ENCODE measurements at places on chromosomes 2 and 18.
A peak's percentile ranks its signal among the peaks of the same experiment; 100 is the strongest.

- no peak for DNase-seq
Measured at GRCh38 chr18:12059334-12060181, 34.1 kb upstream of the ANKRD62 start.

GRCh38 chr2:238513346-238513745 lies 86.6 kb downstream of the ASB1 start:
- peak; percentile 36 for DNase-seq

DNA sequence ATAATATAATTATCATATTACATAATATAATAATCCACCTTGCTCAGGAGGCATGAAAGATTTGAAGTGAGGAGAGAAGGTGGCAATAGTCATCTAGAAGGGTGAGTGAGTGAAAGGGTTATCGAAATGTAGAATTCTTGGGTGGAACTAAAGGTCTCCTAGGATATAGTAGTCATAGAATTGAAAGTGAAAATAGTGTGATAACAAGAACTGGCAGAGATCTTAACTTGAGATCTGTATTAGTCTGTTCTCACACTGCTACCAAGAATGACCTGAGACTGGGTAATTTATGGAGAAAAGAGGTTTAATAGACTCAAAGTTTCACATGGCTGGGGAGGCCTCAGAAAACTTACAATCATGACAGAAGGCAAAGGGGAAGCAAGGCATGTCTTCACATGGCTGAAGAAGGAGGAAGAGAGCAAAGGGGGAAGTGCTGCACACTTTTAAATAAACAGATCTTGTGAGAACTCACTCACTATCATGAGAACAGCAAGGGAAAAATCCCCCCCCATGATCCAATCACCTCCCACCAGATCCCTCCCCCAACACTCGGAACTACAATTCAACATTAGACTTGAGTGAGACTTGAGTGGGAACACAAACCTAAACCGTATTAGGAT lies 351.5 kb downstream of the NR4A2 start:
- no peak for DNase-seq

GRCh38 chr2:53751728-53752127 lies 15.9 kb upstream of the CHAC2 start:
- peak; percentile 56 for DNase-seq

DNA sequence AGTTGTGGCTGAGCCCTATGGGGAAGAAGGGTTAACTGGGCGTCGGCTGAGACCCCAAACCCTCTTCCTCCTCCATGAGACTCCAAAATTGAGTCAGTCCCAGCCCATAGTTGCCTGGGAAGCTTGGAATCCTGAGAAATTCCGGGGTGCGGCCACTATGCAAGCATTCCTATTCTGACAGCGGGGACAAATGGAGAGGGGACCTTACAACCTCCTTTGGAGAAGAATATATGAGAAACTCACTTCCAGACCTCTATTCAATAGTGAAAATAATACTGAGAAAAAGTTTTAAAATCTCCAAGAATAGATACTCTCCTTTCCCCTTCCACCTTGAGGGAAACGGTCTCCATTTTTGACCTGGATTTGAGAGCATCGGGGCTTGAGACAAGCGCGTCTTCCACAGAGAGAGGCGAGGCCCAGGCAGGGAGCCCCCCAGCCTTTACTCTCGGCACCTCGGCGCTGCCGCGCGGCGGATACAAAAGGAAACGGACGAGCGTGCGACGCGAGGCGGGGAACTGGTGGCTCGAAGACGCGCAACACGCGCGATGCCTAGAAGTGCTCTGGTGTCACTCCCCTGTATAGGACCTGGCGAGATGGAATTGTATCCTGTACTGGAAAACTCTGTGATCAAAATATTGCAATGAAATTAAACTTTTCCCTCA lies 11.1 kb downstream of the NR4A2 start:
- no peak for DNase-seq
